ENCODE measurements at places on chromosomes 5 and 9.

- DNase-seq: no peak
Measured at GRCh38 chr9:73412874-73413273, 261.2 kb downstream of the ANXA1 start.

DNA sequence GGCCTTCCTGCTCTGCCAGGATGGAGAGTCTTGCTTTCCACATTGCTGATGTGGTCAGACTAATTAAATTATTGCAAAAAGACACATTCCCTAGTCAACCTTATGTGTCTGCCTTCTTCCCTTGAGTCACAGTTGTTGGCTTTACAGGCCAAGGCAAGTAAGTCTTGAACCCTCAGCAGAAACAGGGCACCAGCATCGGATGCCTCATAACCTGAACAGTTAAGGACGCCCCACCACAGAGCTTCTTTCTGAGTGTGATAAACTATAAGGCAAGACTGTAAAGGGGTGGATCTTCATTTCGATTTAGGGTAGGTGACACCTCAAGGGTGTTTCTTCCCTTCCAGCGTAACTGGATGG is 670 bp upstream of the KIF2A start:
- DNase-seq: no peak

- DNase-seq: no peak
Measured at GRCh38 chr5:75363111-75363510, 26.1 kb downstream of the HMGCR start.

DNA sequence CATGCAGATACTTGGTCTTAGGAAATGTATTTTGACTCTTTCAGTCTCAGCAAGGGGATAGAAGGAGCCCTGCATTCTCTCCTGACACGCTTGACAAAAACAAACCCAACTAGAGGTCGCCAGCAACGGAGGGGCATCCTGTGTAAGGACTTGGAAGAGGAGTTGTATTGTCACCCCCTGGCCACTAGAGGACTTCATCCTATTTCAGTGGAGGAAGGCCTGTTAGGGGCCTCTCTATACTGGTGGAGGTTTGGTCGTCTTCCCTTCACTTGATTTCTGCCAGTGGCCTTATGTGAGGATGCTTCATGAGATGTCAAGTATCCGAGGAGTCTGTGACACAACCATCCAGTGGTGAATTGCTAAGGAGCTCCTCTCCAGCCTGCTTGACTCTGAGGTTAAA is 122.8 kb upstream of the STC2 start:
- no peak for DNase-seq

GRCh38 chr5:125298258-125298657 is 551.8 kb upstream of the ZNF608 start:
- DNase-seq: no peak
